GDM1 (cell line): ENCODE measurements at places on chromosomes 1 and 21.

GRCh38 chr1:43651188-43651587 lies 1.2 kb downstream of the KDM4A start:
- no peak for DNase-seq

- DNase-seq, result no peak
Observed at GRCh38 chr1:94804442-94804837, 15.7 kb upstream of the SLC44A3 start.

DNA sequence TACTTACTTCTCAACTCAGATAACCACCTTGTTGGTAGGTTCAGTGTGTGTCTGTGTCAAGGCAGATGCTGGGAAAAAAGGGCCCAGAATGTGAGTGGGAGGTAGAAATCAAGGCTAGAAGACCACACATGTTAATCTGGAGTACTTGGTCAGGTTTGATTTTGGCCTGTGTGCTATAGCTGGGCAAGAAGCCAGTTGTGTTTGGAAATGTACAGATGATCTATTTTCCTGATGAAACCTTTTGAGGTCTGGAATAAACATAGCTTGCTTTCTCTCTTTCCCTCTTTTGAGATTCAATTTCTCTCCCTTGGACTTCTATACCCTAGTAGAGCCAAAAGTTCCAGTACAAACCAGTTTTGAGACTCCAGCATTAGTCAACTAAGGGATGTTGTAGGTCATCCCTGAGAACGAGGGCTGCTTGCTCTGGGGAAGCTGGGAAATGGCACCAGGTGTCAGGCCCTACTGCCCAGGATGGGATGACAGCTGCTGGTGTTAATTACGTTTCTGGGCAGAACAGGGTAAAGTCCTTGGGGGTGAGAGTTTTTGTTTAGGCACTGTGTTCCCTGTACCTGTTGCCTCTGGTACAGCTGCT lies 15.8 kb downstream of the MAPKAPK2 start:
- no peak for DNase-seq

DNA sequence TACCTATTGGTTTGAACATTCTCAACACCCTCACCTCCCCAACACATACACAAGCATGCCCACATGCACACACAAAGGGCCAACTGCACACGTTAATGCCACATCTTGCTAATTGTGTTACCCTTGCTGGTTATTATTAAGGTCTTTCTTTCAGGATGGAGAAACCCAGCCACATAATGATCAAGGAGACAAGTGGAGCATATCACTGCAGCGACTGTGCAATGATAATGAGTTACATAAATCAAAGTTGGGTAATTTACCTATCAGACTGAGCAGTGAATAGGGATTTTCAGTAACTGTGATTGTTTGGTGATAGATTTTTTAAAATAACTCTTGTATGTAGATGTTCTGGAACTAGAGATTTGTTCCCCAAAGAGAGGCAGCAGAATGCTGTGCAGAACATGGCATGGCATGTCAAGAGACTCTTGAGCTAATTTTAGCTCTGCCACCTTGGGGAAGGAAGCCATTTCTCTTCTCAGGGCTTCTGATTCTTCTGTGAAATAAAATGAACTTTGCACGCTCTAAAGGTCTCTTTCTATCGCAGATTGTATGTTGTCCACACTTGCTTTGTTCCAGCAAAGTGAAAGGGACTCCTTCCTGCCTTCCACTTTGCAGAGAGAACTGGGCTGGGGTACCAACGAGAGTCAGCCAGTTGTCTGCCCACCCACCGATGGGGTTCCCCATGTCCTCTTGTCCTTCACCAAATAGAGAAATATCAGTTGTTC lies 126.0 kb upstream of the CAMK1G start:
- DNase-seq, result no peak

- DNase-seq, result no peak
Observed at GRCh38 chr1:59692591-59692990, 122.2 kb upstream of the HOOK1 start.

- no peak for DNase-seq
Observed at GRCh38 chr1:239140968-239141367, 245.4 kb upstream of the CHRM3 start.

DNA sequence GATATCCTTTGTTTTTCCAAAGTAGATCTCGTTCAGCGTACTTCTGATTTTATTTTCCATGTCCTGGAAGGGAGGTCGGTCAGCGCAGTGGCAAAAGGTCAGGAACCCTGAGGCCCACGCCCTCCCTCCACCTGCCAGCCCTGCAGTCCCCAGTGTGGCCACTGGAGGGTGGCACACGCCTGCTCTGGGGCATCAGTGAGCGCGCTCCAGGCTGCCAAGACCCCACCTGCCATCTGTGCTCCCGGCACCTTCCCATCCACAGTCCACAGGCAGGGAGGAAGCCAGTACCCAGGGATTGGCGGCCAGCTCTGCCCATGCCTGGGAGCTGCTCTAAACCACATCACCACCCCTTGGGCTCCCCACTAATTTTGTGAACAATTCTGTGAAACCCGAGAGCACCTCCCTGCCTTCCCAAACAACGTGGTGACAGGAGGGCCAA lies 32.3 kb downstream of the SLC66A1 start:
- no peak for DNase-seq
